B cell (primary cell): ENCODE measurements at places on chromosomes 7 and 10.

DNA sequence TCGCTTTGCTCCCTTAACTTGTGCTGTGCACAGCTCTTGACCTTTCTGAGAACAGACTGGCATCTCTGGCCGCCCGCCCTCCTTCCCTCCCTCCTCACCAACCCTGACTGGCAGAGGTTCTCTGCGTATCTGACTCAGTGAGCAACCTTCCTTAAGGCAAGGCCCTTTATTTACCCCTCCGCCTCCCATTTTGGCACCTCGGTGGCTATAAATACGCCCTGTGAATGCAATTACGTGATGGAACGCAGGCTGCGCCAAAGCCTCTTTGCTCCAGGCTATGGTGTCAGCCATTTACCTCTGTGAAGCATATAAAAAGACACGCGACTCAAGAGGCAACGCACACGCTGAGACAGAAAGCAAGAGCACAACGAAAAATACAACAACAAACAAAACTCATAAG is 764.3 kb downstream of the SUGCT start:
- no peaks in the 10 kb centered on the region for H3K4me1 ChIP-seq
- no peak overlapping the region for H3K27ac ChIP-seq
- DNase-seq: no peak
- H3K36me3 ChIP-seq: no peaks in the 10 kb centered on the region
- no peak overlapping the region for H3K4me3 ChIP-seq

GRCh38 chr7:132697003-132697402 is 120.7 kb upstream of the PLXNA4 start:
- no peaks in the 10 kb centered on the region for H3K4me1 ChIP-seq
- H3K27ac ChIP-seq: no peak overlapping the region
- H3K36me3 ChIP-seq: no peaks in the 10 kb centered on the region

- H3K4me1 ChIP-seq: peaks cover 3% of the 10 kb centered on the region
- H3K27me3 ChIP-seq: no peaks in the 10 kb centered on the region
- H3K36me3 ChIP-seq: no peaks in the 10 kb centered on the region
- DNase-seq: no peak
- no peak overlapping the region for H3K4me3 ChIP-seq
Observed at GRCh38 chr10:128186959-128187787, 61.0 kb upstream of the MKI67 start.

DNA sequence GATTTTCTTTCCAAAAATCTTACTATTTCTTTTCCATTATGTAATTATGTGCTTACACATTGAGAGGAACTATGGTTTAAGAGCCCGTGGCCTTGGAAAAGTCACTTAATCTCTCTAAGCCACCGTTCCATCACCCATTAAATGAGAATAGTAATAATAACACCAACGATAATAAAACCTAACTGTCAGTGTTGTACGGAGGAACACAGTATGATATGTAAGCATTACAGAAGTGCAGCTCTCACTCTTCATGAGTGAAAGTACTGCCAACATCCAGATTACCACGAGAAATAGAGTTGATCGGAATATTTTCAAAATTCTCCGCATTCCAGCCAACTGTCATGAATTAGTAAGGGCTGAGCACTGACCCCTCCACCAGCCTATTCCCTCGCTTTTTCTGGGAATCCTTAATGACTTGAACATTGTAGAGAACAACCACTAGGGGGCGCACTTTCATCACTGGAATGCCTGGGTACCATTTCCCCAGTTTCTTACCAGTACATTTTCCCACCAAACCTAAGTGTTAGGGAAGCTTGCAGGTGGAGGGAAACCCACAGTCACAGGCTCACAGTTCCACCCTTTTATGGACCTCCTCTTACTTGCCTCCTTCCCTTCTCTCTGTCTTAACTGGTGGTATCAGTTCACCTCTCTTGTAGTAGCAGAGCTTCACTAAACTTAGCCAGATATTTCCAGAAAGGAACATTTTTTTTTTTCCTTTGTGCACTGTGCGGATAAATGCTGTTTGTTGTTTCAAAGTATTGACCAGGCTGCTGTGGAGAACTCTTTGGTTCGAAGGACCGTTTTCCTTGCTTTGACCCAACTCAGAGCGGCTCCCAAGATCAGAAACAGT is 27.8 kb downstream of the NKX2-3 start:
- DNase-seq: peak; percentile 70
- peaks cover 3% of the 10 kb centered on the region for H3K27me3 ChIP-seq
- H3K4me3 ChIP-seq: no peak overlapping the region

DNA sequence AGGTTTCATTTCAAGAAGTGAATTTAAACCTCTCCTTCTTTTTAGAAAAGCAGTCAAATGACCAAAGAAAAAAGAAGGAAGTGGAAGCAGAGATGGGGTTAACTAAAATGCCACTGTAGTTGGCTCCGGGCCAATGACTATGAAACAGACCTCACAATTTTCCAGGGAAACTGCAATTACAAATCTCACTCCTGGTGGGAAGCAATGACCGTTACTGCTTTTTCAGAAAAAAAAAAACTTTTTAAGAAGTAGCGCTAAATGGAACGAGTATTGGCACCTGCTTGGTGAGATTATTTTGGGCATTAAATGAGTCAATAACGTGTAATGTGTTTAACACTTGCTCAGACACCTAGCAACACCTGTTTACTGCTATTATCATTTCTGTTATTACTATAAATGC is 1.2 kb downstream of the SFRP4 start:
- H3K4me3 ChIP-seq: no peak overlapping the region
- H3K27me3 ChIP-seq: peaks cover 11% of the 10 kb centered on the region
- no peaks in the 10 kb centered on the region for H3K36me3 ChIP-seq
- peaks cover 19% of the 10 kb centered on the region for H3K4me1 ChIP-seq
- no peak for DNase-seq

GRCh38 chr10:10617686-10618085 is 400.0 kb upstream of the CELF2 start:
- no peak overlapping the region for H3K4me3 ChIP-seq
- H3K27me3 ChIP-seq: no peaks in the 10 kb centered on the region
- H3K4me1 ChIP-seq: no peaks in the 10 kb centered on the region
- no peak overlapping the region for H3K27ac ChIP-seq
